Hematopoietic multipotent progenitor cell treated with erythropoietin and hydrocortisone succinate and interleukin-3 and kit ligand, for 15 days (in vitro differentiated cells): ENCODE measurements at places on chromosomes 4 and X.

GRCh38 chr4:10007793-10008608 lies 13.3 kb downstream of the SLC2A9 start:
- DNase-seq, result no peak

- no peak for DNase-seq
Observed at GRCh38 chrX:2855761-2856160, 27.0 kb downstream of the GYG2 start.

DNA sequence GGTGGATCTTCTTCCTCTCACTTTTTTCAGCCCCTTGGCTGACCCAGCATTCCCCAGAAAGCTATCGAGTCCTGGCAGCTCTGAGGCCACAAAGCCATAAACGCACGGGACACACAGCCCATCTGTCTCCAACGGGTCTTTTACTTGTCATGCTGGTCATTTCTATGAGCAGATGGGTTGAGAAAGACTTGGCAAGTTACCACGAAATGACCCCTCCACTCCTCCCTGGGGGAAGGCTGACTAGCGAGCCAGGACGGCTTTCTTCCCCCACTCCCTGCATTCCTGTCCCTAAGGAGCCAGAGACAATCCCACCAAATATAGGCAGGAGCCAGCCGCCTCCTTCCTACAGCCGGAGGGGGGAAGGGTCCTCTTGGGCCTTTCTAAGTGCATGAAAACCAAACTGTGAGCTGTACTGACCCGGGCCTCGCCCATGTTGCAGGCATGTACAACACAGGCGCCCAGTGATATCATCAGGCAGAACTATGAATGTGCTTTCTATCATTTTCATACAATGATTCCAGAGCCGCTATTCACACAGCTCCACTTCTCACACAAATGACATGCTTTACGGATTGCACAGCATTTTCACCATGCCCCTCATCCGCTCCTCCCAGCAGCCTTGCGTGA lies 28.6 kb downstream of the AFAP1 start:
- no peak for DNase-seq

GRCh38 chrX:57453901-57454300 lies 137.9 kb upstream of the ZXDB start:
- DNase-seq, result peak; percentile 8

- no peak for DNase-seq
Observed at GRCh38 chr4:47031011-47031678, at the start of gene GABRB1. TSS of gene GABRB1 (plus strand) at chr4:47031567.

- DNase-seq, result no peak
Observed at GRCh38 chr4:116321471-116321870, 763.9 kb downstream of the TRAM1L1 start.

- DNase-seq, result no peak
Observed at GRCh38 chr4:3026540-3026939, 47.8 kb downstream of the HTT-AS start.
